Breast epithelium (tissue), 4 donors: ENCODE measurements at places on chromosomes 2 and 18.

DNA sequence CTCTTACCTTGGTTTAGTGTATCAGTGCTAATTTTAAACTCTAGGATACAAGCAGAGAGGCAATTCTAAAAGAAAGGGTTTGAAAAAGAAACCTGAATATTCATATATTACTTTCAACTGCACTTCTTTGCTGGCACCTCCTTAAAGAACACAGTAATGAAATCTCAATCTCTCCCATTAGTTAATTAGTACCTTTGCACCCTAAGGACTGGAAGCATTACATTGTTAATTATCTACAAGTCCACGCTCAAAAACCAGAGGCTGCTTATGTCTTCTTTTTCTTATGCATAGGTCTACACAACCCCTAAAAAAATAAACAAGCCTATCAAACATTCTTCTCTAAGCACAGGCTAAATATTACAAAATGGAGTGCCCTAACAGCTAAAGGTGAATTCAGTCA lies 20.2 kb downstream of the EPHA4 start:
- DNase-seq: no peak

DNA sequence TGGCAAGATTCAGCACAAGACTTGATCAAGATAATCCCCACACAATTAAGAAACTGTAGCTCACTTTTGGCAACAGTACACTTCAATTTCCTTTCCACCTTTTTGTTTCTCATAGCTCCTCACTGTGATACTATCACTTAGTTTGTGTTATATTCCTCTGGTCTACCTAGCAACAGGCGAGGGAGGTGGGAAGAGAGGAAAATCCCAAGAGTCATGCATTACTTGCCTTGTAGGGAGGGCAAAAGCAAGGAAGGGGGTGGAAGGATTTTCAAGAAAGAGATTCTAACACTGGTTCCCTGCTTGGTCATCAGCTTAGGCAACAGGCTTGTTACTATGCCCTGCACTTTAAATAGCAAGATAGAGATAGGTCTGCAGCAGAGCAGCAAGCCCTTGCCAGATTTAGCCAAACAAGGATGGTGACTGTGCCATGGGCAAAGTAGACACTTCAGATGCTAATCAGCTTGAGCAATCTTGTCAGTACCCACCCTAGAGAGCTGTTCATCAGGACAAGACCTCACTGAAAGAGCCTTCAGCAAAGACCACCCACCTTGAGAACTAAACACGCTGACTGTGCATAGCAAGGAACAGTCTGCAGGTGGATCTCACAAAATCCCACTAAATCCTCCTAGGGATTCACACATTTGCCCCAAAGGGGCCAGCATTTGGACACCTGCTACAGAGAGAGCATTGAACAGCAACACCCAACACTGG lies 134.6 kb downstream of the MBD2 start:
- no peak for DNase-seq

DNA sequence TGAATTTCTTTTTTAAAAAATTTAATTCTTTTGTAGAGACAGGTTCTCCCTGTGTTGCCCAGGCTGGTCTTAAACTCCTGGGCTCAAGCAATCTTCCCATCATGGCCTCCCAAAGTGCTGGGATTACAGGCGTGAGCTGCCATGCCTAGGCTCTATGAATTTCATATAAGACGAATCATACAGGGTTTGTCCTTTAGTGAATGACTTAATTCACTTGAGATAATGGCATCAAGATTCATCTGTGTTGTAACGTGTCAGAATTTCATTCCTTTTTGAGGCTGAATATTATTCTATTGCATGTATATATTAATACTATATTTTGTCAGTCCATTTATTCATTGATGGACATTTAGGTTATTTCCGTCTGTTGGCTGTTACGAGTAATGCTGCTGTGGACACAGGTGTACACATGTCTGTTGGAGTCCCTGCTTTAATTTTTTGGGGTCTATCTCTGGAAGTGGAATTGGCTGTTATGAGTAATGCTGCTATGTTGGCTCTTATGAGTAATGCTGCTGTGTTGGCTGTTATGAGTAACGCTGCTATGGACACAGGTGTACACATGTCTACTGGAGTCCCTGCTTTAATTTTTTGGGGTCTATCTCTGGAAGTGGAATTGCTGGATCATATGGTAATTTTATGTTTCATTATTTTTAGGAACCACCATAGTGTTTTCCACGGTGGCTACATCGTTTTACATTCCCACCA lies 210.6 kb downstream of the CAMKMT start:
- DNase-seq: no peak

DNA sequence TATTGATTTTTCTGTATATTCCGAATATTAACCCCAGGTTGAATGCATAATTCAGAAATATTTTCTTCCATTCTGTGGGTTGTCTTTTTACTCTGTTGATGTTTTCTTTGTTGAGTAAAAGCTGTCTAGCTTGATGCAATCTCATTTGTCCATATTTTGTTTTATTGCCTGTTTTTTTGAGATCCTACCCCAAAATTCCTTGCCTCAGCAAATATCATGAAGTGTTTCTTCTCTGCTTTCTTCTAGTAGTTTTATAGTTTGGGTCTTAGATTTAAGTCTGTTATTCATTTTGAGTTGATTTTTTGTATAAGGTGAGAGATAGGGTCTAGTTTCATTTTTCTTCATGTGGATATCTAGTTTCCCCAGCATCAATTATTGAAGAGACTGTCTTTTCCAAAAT lies 467.9 kb upstream of the GCFC2 start:
- no peak for DNase-seq

GRCh38 chr2:3040496-3041140 lies 337.0 kb downstream of the EIPR1 start:
- DNase-seq: no peak
